ENCODE measurements at places on chromosomes 7 and 10.

DNA sequence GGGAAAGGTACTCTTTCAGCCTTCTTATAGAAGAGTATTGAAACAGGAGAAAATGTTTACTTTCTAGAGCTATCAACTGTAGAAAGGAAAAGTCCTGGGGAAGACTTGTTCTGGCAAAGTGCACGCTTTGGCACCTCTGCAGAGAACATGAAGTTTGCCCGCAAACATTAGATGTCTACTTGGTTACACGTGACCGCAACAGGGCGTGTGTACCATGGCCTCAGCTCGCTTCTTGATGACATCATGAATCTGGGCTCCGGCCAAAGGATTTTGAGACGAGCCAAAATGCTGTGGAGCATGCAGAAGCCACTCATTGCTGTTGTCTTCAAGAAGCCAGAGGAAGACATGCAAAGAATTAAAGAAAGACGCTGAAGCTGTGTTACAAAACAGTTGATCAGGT is 8.6 kb upstream of the TAS2R60 start:
- no peak for DNase-seq

GRCh38 chr10:119391440-119392251 is 150.9 kb downstream of the RGS10 start:
- no peak for DNase-seq

GRCh38 chr10:103715430-103715829 is 139.9 kb downstream of the SH3PXD2A start:
- DNase-seq, result no peak

DNA sequence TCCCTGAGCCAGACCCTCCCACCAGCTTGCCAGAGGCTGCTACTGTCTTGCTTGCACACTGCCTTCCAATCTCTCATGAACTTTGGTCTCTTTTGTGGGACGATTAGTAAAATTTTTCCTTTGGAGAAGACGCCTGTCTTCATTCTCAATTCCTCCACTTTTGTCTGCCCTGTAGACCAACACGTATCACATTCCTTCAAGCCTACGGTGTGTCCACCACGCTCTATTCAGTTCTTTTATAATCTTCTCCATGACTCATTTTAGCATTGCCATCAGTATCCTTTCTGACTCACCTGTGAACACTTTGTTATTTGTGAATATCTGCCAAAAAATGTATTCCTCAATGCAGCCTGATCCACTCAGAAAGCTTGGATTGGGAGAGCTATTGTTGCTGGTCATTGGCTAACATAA is 1.4 kb downstream of the GIMAP5 start:
- no peak for DNase-seq

DNA sequence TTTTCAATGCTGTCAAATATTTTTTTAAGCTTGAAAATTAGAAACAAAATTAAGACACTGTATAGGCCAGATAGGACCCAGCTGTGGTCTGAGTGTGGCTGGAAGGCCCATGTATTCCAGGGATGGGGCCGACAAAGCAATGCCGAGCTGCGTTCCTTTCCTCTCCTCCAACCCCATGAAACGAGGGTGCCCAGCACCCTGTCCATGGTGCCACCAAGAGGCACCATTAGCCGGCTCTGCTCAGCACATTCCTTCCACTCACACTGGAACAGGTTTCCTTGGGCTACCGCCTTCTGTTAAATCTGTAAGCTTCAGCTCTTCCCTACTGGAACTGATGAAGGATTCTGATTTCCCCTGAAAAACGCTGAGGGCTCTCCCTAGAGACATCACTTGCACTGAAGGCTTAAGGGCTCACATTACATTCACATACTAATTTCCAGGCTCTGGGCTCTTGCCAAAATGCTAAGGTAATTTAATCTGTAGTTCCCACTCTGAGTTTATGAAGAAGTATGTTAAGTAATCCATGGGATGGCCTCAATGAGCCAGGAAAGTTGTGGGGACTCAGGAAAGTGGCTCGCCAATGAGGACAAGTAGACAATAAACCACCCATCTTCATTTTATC is 73.7 kb upstream of the CAMK2B start:
- DNase-seq, result no peak

GRCh38 chr7:74031403-74032190 is 3.6 kb downstream of the ELN start:
- no peak for DNase-seq

- peak; percentile 69 for DNase-seq
Observed at GRCh38 chr7:151017953-151018420, 6.3 kb downstream of the ATG9B start.

GRCh38 chr10:8876171-8876570 is 821.7 kb downstream of the GATA3 start:
- no peak for DNase-seq

- no peak for DNase-seq
Observed at GRCh38 chr10:17249820-17250219, 21.8 kb downstream of the VIM start.

- DNase-seq, result no peak
Observed at GRCh38 chr10:101303087-101303703, 50.8 kb upstream of the BTRC start.

DNA sequence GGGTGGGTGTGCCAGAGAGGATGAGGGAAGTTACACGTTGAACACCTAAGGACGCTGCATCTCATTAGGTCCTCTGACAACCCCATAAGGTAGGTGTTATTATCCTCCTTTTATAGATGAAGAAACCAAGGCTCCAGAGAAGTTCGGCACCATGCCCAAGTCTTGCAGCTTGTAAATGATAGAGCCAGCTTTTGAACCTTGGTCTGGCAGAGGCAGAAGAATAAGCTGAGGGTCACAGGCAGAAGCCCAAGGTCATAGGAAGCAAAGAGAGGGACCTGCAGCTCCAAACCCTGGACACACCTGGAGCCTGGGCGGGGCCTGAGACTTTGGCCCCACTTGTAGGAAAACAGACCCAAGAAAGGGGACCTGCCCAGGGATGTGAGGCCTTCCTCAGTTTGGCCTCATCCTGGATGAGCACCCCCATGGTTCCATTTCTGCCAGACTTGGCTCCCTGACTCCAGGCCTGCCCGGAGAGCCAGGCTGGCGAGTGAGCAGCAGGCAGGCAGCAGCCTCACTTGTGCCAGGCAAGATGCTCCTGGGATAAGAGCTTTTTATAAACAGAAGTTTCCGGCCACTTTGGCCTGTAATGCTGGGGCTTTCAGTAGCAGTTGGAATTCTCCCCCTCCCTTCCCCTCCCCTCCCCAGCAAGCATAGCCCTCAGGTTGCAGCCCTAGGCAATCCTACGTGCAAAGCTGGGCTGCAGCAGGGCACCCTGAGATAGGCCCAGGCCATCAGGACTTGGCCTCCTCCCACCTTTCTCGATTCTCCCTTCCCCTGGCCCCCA is 2.4 kb downstream of the KCNH2 start:
- DNase-seq, result no peak

DNA sequence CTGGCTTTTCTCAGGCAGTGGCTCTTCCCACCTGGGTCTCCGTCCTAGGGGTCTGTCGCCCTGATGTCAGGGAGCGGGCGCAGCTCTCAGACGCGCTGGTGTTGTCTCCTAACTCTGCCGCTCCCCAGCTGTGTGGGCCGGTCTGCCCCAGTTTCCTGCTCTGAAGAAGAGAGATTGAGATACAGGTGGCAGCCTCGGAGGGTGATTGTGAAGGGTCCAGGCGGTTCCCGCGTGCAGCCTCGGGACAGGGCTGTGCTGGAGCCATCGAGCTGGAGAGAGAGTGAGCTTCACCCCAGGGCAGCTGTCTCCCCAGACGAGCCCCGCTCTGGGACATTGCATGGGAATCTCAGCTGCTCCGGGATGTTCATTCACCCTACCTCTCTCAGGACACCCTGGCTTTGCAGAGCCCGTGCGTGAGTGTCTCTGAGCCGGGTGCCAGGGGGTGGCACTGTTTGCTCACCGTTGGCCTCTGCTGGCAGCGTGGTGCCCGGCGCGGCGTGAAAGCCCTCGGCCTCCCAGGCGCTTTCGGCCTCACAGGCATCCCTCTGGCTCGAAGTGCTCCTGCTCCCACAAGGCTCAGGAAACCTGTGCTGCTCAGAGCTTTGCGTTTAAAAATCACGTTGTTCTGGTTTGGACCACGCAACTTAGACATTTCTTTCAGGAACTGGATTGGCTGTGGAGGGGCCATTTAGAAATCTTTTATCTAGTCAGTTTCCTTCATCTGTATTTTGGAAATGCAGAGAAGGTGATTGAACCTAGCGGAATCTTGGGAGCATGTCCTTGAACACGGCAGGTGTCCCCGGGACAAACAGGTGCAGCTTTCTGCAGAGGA is 33.8 kb upstream of the ZFAND2A start:
- no peak for DNase-seq

DNA sequence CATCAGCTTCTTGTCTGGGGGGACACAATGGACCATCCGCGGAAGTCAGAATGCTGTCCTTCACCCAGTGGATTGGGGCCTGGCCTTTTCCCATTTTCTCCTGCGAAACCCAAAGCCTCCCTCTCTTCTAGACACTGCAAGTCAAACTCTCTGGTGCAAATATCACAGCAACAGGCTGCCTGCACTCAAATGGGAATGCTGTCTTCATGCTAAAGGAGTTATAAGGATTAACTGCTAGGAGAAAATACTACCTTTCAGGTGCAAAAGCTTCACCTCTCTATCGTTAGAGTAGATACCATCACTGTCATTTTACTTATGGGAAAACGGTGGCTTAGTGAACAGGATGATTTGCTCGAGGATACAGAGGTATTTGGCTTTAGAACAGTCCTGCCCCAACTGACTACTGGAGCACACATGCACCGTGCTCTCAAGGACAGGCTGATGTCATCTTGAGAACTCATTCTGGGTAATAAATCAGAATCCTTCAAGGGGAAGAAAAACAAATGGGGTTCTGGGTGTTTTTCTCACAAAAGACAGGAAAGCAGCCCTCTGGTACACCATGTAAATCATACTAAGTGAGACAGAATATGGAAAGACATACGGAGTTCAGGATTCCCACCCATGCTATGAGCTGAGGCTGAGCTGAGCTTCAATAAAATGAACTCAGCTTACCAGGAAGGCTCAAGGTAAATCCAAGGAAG is 100.9 kb downstream of the SAMD9 start:
- no peak for DNase-seq

GRCh38 chr7:101179117-101179516 is 976 bp downstream of the NAT16 start:
- no peak for DNase-seq

DNA sequence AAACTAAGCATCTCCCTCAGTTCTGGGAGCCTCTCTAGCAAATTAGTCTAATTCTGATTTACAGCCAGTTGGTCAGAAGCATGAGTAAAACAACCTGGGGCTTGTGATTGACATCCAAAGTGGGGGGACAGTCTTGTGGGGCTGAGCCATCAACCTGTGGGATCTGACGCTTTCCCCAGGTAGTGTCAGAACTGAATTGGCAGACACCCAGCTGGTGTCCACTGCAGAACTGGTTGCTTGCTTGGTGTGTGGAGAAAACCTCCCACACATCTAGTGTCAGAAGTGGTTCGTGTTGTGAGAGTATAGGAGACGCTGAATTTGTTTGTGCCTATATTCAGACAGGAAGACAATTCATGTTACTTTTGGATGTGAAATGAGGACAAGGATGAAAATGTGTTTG is 92.2 kb upstream of the PDCD4 start:
- no peak for DNase-seq

DNA sequence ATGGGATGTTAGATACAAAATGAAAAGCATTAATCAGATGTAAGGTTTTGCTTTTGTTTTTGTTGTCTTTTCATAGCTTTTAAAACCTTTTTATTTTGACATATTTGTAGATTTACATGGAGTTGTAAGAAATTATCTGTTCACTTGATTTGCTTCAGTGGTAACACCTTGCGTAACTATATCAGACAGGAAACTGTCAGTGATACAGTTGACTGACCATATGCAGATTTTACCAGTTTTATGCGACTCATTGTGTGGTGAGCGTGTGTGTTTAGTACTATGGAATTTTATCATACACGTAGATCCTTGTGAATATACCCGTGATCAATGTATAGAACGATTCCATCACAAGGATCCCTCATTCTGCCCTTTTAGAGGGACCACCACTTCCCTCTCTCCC is 701.4 kb downstream of the SUGCT start:
- DNase-seq, result no peak

- no peak for DNase-seq
Observed at GRCh38 chr10:3592424-3592823, 192.6 kb downstream of the KLF6 start.

- no peak for DNase-seq
Observed at GRCh38 chr10:88728107-88728763, 22.2 kb downstream of the LIPK start.

DNA sequence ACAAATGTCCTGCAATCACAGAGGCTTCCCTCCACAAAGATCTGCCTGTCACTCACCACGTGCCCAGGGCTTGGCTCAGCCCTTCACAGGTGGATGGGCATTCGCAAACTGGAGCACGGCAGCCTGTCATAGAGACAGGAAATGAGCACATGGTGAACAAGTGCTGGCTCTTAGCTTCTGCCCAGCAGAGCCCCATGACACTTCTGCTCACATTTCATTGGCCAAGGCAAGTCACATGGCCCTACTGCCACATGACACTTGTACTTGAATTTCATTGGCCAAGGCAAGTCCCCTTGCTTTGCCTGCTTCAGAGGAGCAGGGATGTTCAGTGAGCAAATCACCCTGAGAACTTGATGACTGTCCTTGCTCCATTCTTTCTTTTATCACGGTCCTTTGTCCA is 110.8 kb upstream of the PPP2R2D start:
- no peak for DNase-seq

- DNase-seq, result no peak
Observed at GRCh38 chr10:58982470-58983239, 193.8 kb upstream of the PHYHIPL start.

DNA sequence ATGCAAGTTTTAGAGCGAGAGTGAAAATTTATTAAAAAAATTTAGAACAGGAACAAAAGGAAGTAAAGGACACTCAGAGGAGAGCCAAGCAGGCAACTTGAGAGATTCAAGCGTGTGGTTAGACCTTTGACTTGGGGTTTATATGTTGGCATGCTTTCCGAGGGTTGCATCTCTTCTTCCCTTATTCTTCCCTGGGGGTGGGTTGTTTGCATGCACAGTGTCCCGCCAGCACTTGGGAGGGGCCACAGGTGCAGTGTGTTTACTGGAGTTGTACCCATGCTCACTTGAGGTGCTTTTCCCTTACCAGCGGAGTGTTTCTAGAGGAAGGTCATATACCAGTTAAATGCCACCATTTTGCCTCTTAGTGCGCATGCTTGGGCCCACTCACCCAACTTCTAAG is 96.3 kb downstream of the CHN2 start:
- DNase-seq, result no peak

DNA sequence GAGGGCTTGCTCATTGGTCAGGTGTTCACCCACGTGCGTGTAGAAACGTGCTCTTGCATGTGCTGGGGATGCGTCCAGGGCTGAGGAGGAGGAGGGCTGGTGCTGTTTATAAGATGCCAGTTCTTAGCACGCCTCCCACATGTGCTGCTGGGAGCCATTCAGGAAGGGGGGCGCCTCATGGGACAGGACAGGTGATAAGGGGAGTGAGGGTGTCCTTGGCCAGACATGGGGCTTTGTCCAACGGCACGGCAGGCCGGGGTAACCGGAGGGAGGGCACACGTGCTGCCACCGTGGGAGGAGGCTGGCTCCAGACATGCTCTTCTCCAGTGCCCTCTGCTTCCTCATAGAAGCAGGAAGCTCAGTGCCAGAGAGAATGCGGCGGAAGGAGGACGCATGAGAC is 150.0 kb downstream of the ZMYND11 start:
- DNase-seq, result no peak

All from stimulated activated CD8-positive, alpha-beta memory T cell treated with anti-CD3 and anti-CD28 coated beads, Interleukin-15, amount 100 ng/mL, for 4 hours (primary cell).